AG20443 (cell line): ENCODE measurements at places on chromosomes 5 and 9.
A peak's percentile ranks its signal among the peaks of the same experiment; 100 is the strongest.

DNA sequence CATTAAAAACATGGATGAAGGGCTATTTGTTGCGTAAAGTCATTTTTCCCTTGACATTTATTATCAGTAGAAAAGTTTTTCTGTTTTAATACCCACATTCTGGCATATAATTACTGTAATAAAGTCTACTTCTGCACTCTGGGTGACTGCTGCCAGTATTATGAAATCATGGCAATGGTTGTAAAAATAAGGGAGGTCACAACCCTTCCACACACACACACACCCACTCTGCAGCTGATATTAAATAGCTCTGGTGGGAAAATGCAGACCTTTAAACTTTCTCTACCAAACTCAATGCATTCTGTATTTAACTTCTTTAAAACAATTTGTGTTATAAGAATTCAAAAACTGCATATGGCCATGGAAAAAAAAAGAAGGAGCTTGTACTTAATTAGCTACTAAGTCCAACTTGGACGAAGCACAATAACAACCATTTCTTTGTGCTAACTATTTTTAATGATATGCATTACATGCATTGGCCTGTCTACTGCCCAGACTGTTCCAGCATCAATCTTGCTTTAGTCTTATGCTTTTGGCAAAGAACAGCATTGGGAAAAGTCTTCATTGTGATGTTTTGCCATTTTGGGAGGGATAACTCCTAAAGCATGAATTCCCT is 137.6 kb upstream of the MAP3K1 start:
- DNase-seq: no peak

- DNase-seq: peak; percentile 64
These were observed 18.6 kb upstream of the ZNF366 start for GRCh38 chr5:72525816-72526215.

DNA sequence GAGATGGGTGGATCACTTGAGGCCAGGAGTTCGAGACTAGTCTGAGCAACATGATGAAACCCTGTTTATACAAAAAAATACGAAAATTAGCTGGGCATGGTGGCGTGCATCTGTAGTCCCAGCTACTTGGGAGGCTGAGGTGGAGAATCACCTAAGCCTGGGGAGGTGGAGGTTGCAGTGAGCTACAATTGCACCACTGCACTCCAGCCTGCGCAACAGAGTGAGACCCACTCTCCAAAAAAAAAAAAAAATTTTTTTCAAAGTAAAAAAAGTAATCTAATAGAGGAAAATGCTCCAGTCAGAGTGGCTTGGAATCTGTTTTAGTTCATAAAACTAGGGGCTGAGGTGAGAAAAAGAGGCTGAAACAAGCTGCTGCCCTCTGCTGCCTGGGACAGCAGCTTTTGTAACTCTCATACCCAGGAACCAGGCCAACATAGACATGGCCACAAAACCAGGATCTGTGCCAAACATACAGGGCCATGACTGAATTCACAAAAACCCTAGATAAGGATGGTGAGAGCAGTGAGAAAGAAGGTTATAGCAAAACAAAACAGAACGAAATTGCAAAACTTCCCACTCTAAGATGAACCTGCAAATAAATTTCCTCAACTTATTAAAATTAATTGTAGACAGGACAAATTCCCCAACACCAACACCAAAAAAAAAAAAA is 13.1 kb upstream of the DCAF12 start:
- peak; percentile 88 for DNase-seq

DNA sequence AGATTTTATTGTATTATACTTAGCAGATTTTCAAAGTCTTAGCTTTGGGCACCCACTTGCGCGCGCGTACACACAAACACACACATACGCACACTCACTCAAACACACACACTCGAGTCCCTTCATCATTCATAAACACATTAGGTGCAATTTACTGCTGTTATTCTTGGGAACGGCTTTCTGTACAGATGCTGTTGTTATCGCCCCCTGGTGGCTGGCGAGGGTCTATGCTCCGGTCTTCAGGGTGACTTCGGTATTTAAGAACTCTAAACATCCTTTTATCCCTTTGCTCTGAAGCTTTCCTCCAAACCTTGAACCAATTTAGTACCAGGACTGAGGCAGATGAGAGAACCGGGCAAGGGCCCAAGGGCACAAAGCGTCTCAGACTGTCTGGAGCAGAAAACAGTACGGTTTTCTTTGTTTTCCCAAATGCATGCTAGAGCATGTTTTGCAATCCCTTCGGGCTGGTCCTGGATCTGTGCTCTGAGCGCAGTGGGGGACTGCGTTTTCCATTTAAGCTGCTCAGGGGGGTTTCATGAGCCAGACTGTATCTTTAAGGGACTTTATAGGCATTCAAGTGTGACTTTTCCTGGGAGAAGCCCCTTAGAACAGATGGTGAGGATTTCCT is 1.7 kb upstream of the SLIT3 start:
- DNase-seq: peak; percentile 79

DNA sequence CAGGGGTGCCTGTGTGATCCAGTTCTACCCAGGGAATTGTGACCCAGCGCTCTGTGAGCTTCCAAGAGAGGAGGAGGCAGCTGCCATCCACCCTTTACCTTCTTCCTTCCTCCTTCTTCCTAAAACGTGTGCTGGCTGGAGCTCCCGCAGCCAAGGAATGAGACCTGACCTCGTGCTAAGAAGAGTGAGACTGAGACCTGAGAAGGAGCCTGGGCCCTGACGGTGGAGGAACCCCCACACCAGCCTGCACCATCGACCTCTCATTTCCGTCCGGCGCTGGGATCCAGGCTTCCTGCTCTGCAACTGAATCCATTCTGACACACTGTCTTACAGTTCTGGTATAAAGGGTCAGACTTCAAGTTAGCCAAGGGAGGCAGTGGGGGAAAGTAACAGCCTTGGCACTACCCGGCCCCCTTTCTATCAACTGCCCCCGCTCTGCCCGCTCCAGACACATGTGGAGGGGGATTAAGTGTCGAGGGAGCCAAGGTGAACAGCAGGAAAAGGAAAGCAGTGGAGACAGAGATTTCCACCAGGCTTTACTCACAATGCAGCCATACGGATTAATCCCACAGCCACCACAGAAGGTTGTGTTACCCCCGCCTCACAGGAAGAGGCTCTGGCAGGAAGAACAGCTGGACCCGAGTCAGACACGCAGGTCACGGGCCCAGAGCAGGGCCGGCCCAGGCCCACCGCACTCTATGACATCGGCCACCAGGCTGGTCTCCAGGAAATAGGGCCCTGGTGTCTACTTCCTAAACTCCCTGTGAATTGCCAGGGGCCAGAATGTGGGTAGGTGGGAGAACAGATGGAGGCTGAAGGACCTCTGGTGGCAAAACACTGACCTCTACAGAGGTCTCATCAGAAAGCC is 15.8 kb downstream of the MGAT1 start:
- peak; percentile 39 for DNase-seq

GRCh38 chr9:87233431-87233830 is 264.2 kb upstream of the DAPK1 start:
- DNase-seq: no peak

DNA sequence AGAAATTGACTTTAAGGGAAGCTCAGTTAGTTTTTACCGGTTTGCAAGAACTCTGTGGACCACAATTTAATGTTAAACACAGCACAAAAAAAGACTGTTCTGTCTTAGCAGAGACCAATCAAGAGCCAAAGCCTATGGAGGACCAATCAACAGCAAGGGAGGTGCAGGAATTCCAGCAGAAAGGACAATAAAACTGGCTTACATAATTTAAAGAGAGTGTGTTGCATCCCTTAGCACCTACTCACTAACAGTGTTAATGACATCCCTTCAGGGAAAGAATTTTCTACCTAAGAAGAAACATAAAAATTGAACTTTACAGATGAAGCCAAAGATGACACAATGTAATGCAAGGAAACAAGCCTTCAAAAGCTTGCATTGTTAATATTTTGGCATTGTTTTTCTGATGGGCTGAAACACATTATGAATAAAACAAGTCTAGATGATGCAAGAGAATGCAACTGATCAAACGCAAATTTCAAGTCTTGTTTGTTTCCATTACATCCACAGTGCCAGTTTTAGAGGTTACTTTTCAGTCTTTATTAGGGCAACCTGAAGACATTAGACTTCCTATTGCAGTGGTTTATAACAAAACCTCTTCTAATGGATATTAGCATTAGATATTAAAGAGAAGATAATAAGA is 111.3 kb upstream of the FST start:
- DNase-seq: no peak

- DNase-seq: no peak
These were observed 16.6 kb upstream of the SYNPO start for GRCh38 chr5:150623878-150624216.

- no peak for DNase-seq
These were observed 64.9 kb upstream of the ENTREP1 start for GRCh38 chr9:69260161-69260560.

DNA sequence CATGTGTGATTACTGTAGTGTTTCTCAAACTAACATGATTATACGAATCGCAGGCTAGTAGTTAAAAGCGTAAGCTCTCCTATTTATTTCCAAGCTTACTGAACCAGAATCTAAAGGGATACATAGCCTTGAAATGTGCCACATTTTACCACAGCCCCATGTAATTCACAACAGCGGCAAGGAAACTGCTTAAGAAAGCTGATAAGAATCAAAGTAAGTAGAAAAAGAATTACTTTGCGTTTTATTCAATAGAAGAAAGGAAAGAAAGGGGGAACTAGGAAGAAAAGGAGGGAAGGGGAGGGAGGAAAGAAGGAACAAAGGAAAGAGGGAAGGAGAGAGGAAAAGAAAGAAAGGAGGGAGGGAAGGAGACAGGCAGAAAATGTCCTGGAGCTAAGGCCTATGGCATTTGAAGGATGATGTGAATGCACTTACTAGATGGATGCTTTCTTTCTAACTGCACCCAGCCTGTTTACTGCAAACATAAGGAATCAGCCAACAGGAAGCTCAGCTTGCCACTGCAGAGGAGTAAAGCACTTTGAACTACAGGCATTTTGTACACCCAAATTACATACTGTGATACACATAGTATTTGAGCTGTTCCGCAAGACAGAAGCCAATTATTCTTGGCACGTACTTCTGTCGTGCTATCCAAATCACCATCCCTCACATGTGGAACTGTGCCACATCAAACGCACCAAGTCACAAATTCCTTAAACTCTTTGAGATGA is 521.7 kb downstream of the RAB3C start:
- DNase-seq: no peak

DNA sequence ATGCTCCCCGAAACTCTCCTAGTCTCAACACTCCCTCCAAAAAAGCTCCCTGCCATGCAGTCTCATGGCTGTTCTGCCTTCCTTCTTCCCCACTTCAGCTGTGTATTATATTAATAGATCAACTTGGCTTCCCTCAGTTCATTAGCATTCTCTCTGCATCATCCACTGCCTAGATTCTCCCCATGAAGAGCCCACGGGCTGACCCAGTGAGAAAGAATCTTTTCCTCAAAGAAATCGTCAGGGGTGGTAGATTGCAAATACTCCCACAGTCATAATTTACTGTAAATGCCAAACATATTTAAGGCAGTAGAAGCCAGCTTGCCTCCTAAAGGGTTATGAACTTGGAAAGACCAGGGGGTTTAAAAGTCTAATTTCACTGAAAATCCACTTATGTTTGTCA is 33.5 kb downstream of the GNA14 start:
- peak; percentile 17 for DNase-seq

DNA sequence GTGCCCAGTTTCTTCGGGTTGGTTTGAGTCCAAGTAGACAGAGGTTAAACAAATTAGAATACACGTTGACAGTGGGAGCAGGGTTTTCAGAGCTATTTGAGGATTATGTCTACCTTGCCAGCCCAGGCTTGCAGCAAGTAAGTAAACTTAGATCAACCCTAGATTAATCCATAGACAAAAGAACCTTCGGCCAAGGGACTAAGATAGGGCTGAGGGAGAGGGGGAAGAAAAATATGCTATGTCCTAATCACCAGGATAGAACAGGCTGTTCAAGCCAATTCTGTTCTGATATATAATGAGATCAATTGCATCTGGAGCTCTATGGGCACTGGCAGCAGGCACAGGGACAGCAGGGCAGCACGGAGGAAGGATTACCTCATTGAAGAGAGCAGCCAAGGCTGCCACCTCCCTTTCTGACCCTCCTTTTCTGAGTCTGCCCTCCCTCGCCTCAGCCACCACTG is 377.7 kb downstream of the PIK3R1 start:
- no peak for DNase-seq

- no peak for DNase-seq
These were observed 70.0 kb downstream of the KLHL3 start for GRCh38 chr5:137665678-137666460.

DNA sequence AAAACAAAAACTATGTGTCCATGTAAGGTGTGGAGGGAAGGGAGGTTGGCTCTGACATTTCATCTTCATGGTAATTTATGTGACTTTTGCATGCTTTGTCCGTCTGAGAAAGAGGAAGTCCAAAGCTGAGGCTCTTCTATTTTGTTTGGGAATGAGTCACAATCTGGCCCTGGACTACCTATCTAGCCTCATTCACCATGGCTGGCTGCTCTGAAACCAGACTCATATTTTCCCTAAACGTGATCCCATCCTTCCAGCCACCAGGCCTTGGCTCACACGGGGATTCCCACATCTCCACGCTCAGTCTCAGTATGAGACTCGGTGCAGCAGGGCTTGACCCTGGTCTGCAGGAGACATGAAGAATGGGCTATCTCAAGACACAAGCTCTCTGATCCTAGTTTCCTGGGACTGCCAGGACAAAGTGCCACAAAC is 672.8 kb downstream of the ACTL7B start:
- DNase-seq: peak; percentile 78

DNA sequence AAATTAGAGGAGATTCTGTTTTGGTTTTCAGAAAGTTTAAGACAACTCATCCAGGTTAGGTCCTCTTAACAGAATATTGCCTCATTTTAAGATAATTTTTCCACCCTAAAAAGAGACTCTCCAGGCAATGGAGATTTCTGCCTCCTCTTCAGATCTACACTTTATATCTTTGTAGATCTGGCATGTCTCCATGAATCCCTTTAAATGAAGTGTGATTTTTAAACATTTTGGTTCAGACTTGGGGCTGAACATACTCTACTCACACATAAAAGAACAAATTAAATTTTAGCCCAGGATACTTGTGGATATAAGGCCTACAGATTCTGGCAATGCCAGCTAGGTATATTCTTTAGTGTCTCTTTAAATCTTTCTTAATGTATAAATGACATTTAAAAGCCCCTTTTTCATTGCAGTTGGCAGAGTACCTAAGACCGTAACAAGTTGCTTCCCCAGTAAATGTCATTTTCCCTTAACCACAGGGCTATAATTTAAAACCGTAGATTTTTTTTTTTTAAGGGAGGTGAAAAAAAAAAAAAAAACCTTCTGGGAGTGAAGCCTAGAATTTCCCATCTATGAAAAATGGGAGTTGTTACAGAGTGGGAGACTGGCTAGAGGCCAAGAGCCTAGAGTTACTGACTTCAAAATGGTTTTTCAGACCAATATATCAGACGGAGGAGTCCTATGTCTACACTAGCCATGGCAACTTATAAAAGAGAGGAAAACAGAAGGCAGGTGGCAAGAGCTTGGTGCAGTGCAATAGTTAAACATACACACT is 207.8 kb upstream of the TARS1 start:
- no peak for DNase-seq

DNA sequence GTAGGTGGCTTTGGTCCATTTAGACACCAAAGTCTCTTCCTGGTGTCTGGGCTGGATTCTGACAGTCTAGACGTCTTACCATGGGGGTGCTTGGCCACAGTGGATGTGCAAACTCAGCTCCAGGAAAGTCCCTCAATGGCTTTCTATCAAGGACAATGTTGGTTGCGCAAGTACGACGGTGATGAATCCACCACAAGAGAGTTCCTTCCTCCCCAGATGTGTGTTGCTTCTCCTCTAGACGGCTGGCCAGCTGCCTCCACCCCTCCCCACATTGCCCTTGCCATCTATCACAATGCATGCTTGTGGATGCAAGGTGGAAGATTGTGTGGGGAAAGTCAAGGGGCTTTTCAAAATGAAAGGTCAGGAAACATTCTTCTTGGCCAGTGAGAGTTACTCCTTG is 89.7 kb upstream of the IRX2 start:
- DNase-seq: no peak
